Stimulated activated CD4-positive, alpha-beta T cell treated with anti-CD3 and anti-CD28 coated beads, Interleukin-2, amount 100 ng/mL, for 48 hours (primary cell): ENCODE measurements at places on chromosomes 3 and 15.

DNA sequence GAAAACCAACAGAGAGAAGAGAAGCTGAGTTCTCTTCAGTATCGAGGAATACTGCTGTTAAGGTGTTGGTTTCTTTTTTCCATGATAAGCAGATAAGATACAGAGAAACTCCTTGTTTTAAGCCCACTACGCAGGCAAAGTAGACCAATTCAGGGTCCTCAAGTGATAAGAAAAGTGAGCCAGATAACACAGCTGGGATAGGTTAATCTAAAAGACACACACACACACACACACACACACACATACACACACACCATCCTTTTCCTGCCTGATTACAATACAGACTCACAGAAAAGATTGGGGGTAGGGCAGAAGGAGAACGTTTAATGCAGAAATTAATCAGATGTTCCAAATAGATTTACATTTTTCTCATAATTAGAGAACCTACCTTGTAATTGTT lies 6.5 kb upstream of the PHLDB2 start:
- DNase-seq, result no peak

GRCh38 chr15:100334456-100334855 lies 7.3 kb downstream of the ADAMTS17 start:
- no peak for DNase-seq

- DNase-seq, result no peak
Observed at GRCh38 chr3:12486916-12487315, 2.6 kb downstream of the TSEN2 start.

DNA sequence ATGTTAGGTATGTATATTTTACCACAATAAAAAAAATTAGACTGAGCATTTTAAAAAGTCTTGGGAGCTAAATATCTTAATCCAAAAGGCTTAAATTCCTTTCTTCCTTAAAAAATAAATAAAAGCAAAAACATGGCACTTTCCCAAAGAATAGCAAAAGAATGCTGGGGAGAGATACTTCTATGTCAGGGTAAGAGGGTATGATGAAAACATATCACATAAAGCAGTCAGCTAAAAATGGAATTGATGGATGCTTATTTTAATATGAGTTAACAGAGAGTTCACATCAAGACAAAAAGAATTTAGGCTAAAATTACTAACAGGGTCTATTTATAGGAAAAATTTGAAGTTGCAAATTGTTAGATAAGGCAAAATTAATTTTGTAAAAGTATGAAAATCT lies 141.0 kb downstream of the MYLK start:
- no peak for DNase-seq
